ENCODE measurements at places on chromosomes 7 and 10. TPM values are rescaled to one million over a fixed set of nuclear protein-coding genes. Genes with fewer than 3 reads are reported as not detected.

TAS2R60 gene
- not detected for polyA plus RNA-seq

AASS gene
- polyA plus RNA-seq = 4.7 TPM

GJD4 gene
- polyA plus RNA-seq = not detected

ITGB8 gene
- 0.01 TPM for polyA plus RNA-seq

SPDYE2 gene
- 0.07 TPM for polyA plus RNA-seq

GRM3 gene
- polyA plus RNA-seq = not detected

TNPO3 gene
- 19.0 TPM for polyA plus RNA-seq

DNA sequence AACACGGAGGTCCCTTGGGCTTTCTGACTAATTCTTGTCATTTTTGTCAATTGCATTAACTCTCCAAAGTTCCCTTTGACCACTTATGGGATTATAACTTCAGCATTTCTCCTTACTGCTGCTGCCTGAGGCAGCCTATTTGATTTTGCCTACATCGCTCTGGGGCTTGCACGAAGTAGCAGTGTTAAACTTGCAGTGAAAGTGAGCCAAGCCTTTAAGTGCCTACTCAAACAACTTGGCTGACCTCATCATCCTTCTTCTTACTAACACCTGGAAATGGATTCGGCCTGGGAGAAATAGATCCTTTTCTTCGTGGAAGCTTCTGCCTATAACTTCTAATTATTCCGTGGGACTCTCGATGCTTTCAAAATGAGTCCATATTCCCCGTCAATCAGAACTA lies 76.6 kb downstream of the DGKB start:
- H3K4me1 ChIP-seq = no peaks in the 10 kb centered on the region
- H3K27ac ChIP-seq = no peak overlapping the region

- H3K27me3 ChIP-seq = no peaks in the 10 kb centered on the region
- no peak overlapping the region for H3K27ac ChIP-seq
- DNase-seq = no peak
- H3K36me3 ChIP-seq = no peaks in the 10 kb centered on the region
- H3K4me1 ChIP-seq = no peaks in the 10 kb centered on the region
- H3K4me3 ChIP-seq = no peak overlapping the region
Measured at GRCh38 chr7:45181286-45181960, 23.8 kb downstream of the RAMP3 start.

- no peak overlapping the region for H3K4me3 ChIP-seq
- no peaks in the 10 kb centered on the region for H3K36me3 ChIP-seq
- H3K27ac ChIP-seq = no peak overlapping the region
- no peak for DNase-seq
Measured at GRCh38 chr10:58827381-58827780, 314.7 kb downstream of the BICC1 start.

GRCh38 chr7:98617960-98618418 lies 904 bp downstream of the NPTX2 start:
- no peak overlapping the region for H3K27ac ChIP-seq
- no peak overlapping the region for H3K4me3 ChIP-seq
- peaks cover 50% of the 10 kb centered on the region for H3K27me3 ChIP-seq
- no peaks in the 10 kb centered on the region for H3K36me3 ChIP-seq
- DNase-seq = no peak

DNA sequence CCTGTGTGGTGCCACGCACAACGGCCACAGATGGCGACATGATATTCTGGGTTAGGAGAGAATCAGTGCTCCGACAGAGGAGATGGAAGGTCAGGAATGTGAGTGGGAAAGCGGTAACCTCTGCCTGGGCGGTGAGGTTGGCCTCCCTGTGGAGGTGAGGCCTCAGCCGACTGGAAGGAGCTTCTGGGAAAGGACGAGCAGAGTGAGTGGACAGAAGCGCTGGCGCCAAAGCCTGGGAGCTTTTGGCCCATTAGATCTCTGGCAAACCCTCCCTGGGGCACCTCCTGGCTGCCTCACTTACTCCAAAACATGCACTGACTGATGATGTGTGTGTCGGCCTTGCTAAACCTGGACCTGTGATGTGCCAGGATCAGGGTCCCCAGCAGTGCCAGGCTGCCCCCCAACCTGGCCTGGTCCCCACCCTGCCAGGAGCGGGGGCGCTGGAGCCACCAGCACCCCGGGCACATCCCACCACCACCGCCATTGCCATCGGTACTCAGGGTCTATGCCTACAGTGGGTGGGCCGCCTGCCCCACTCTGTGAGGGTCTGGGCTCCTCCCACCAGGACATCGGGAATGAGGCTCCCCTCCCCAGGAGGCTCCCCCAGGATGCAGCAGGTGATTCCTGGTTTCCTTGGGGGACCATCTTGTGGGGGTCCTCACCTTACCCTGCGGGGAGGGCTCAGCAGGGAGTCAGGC lies 51.0 kb downstream of the RASGEF1A start:
- H3K36me3 ChIP-seq = no peaks in the 10 kb centered on the region
- H3K27me3 ChIP-seq = no peaks in the 10 kb centered on the region
- no peak overlapping the region for H3K4me3 ChIP-seq
- no peak overlapping the region for H3K27ac ChIP-seq
